Caco-2 (cell line): ENCODE measurements at places on chromosomes 16 and 17. TPM values are rescaled to one million over a fixed set of nuclear protein-coding genes. Genes with fewer than 3 reads are reported as not detected.

DNA sequence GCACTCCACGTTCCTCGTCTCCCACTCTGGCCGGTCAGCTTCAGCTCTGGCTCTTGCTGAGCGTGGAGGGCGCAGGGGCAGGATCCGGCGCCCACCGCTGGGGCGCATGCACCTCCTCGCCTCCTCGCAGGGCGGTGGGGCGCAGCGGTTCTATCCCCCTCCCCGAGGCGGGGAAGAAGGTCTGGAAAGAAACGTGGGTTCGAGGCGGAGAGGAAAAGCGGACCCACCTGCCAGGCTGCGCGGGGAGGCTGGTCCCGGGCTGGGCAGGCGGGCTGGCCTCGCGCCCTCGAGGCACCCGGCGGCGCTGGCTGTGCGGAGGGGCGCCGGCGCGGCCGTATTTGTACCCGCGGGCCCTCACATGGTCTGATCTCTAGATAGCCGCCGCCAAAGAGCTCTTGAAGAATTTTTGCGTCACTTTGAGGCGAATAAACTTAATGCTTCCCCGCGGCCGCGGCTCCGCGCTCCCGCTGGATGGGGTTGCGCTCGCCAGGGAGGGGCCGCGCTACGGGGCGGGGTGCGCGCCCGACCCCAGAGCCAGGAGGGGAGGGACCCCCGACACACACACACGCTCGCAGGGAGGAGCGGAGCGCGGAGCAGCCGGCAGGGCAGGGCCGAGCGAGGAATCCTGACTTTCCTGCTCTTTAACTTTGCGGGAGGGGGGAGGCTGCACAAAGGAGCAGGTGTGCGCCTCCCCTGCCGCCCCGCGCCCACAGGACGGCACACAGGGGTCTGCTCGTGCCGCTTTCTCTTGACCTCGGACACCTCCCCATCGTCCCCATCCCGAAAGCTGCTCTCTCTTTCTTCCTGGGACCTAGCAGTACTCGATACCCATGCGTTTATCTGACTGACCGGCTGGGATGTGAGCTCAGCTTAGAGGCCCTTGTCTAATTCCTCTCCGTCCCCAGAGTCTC is at the start of gene SLC6A4:
Gene SLC6A4, minus strand, starts transcription at position 312 of the 911 bp plus-strand sequence. CDS start 13,739 bp downstream, outside the sequence.
- H3K4me1 ChIP-seq: peaks cover 31% of the 10 kb centered on the region
- DNase-seq: peak; percentile 77
- H3K4me3 ChIP-seq: peak within 1 kb of the TSS; percentile 57
- H3K27ac ChIP-seq: peak within 1 kb of the TSS; percentile 91
- H3K27me3 ChIP-seq: no peaks in the 10 kb centered on the region

- no peaks in the 10 kb centered on the region; the same call in 1 of the 2 replicates for H3K36me3 ChIP-seq
- H3K4me3 ChIP-seq: peak overlapping the region; percentile 81
- peaks cover 25% of the 10 kb centered on the region for H3K4me1 ChIP-seq
- no peaks in the 10 kb centered on the region for H3K27me3 ChIP-seq
- peak overlapping the region; percentile 68 for H3K27ac ChIP-seq
Observed at GRCh38 chr16:56424404-56424764, 961 bp downstream of the AMFR start.

DNA sequence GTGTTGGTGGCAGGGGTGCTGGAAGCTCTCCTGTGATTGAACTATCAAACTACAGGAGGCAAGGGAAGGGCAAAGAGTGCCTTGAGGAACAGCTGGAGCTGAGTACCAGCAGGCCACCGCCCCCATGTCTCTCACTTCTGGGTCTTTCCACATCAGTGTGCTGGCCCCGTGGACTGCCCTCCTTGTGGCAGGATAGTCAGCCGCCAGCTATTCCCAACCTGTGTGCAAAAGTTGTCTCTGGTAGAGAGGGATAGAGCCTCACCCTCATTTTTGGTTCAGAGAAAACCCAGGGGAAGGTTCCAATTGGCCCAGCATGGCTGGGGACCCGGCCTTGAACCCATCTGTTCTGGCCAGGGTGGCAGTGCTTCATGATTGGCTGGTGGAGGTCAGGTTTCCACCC is 211.8 kb downstream of the IRF8 start:
- no peaks in the 10 kb centered on the region for H3K4me1 ChIP-seq
- H3K27me3 ChIP-seq: no peaks in the 10 kb centered on the region
- H3K36me3 ChIP-seq: no peaks in the 10 kb centered on the region
- no peak for DNase-seq

- no peak overlapping the region for H3K27ac ChIP-seq
- DNase-seq: no peak
- H3K4me1 ChIP-seq: no peaks in the 10 kb centered on the region
- H3K36me3 ChIP-seq: peaks cover under 1% of the 10 kb centered on the region; the same call in 1 of the 2 replicates
Observed at GRCh38 chr16:54097774-54098173, 188.8 kb downstream of the IRX3 start.

DNA sequence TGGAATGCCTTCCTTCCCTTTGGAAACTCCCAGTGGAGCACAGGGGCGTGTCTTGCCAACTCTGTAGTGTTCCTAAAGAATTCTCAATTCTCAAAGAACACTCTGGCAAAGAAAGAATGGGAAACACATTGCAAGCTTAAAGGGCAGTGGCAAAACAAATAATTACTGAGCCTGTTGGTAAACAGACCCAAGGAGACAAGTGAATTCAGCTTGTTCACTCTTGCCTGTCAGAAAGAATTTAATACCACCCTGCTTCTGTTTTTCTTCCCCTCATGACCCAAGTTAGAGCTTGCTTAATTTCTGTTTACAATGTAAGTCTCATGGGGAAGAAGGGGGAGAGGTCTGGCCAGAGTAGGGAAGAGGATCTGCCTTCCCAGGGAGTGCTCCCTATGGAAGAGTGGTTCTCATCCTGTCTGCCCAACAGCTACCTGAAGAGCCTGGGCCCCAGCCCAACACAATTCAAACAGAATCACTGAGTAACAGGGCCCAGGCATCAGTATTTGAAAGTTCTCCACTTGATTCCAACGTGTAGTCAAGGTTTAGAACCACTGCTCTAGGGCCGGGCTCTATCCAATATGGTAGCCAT is 386.0 kb downstream of the SLC39A11 start:
- H3K27ac ChIP-seq: no peak overlapping the region
- no peak for DNase-seq
- H3K4me3 ChIP-seq: no peak overlapping the region
- peaks cover 3% of the 10 kb centered on the region; the same call in 1 of the 2 replicates for H3K4me1 ChIP-seq
- no peaks in the 10 kb centered on the region for H3K27me3 ChIP-seq
- H3K36me3 ChIP-seq: no peaks in the 10 kb centered on the region

- H3K4me1 ChIP-seq: no peaks in the 10 kb centered on the region; the same call in 1 of the 2 replicates
- H3K36me3 ChIP-seq: peaks cover under 1% of the 10 kb centered on the region
- no peaks in the 10 kb centered on the region for H3K27me3 ChIP-seq
- H3K27ac ChIP-seq: no peak overlapping the region
Observed at GRCh38 chr17:1368588-1368987, 31.4 kb downstream of the YWHAE start.

- DNase-seq: peak; percentile 90
- H3K4me3 ChIP-seq: no peak overlapping the region
- H3K27me3 ChIP-seq: no peaks in the 10 kb centered on the region
- no peaks in the 10 kb centered on the region; the same call in 1 of the 2 replicates for H3K36me3 ChIP-seq
- no peak overlapping the region for H3K27ac ChIP-seq
Observed at GRCh38 chr17:77429969-77430752, 289.4 kb downstream of the SEC14L1 start.

DNA sequence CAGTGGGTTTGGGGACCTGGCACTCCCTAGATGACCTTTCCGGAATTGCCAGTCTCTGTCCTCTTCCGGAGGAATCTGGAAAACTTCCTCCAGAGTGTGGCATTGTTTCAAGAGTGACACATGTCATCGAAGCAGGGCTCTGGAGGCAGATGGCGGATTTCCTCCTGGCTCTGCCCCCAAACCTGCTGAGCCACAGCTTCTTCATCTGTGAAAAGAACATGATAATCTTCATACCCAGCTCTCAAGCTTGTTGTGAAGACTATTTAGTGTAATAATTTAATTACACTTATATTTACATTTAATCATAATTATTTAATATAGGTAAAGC is 19.7 kb upstream of the TEX2 start:
- no peak overlapping the region for H3K4me3 ChIP-seq
- no peaks in the 10 kb centered on the region for H3K27me3 ChIP-seq
- no peaks in the 10 kb centered on the region for H3K36me3 ChIP-seq
- DNase-seq: no peak
- H3K4me1 ChIP-seq: peaks cover 4% of the 10 kb centered on the region; the same call in 1 of the 2 replicates
- no peak overlapping the region for H3K27ac ChIP-seq

DNA sequence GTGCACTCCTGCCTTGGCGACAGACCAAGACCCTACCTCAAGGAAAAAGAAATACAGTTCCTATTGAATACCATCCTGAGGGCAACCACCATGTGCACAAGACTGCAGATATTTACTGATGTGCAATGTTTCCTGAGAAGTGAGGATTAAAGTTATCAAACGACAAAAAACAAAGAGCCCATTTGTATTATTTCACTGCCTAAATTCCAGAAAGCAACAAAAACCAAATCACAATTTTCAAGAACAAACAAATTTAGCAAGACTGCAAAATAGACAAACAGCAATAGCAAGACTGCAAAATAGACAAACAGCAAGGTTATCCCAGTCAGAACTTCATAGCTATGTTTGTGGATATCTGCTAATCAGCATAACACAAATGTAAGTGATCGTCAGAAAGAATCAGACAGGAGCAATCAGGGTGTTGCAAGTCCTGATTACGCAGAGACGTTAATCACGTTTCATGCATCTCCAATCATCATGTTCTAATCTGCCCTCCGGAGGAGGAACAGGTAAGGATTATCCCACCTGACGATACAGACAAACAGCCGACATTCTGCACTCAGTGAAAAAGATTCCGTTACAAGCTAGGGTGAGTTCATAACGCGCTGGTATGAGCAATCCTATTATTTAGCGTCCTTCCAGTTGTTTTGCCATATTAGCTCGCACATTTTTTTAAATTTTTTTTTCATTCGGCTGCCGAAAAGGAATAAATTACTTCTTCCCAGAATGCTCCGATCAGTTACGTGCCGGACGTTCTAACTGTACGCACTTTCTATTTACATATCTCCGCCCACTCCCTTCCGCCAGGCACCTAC is 2.9 kb downstream of the TMEM107 start:
- H3K36me3 ChIP-seq: no peaks in the 10 kb centered on the region
- peak overlapping the region; percentile 34 for H3K4me3 ChIP-seq
- peak overlapping the region; percentile 100 for H3K27ac ChIP-seq

- H3K36me3 ChIP-seq: no peaks in the 10 kb centered on the region
- no peak for DNase-seq
- no peaks in the 10 kb centered on the region for H3K27me3 ChIP-seq
Observed at GRCh38 chr17:48526608-48527546, 3.9 kb downstream of the HOXB1 start.

- H3K4me3 ChIP-seq: no peak overlapping the region
- H3K36me3 ChIP-seq: no peaks in the 10 kb centered on the region
- H3K27me3 ChIP-seq: no peaks in the 10 kb centered on the region
- H3K4me1 ChIP-seq: peaks cover 58% of the 10 kb centered on the region
- H3K27ac ChIP-seq: no peak overlapping the region
Observed at GRCh38 chr16:50037662-50038220, 12.7 kb downstream of the CNEP1R1 start.

The ZNF267 gene
- 25.5 and 25.8 TPM in 2 replicates for total RNA-seq

The KRT40 gene
- total RNA-seq: not detected in 2 replicates

The HEATR9 gene
- not detected in 2 replicates for total RNA-seq

The KLHL10 gene
- not detected in 2 replicates for total RNA-seq
